ENCODE measurements at places on chromosomes 7 and 10.

DNA sequence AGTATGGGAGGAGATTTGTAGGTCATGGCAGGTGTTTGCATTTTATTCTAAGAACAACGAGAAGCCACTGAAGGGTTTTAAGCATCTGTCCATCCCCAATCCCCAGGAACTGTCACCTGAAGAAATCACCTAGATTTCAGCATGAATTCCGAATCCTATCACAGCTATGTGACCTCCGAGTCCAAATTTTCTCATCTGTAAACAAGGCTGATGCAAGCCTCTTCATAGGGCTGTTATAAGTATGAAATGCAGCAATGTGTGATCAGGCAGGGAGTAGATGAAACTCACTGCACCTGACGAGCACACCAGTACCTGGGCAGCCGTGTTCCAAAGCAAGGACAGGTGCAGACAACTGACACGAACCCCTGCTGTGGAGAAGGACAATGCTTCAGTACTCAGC, 14.0 kb downstream of the HABP2 start:
- no peak for DNase-seq

DNA sequence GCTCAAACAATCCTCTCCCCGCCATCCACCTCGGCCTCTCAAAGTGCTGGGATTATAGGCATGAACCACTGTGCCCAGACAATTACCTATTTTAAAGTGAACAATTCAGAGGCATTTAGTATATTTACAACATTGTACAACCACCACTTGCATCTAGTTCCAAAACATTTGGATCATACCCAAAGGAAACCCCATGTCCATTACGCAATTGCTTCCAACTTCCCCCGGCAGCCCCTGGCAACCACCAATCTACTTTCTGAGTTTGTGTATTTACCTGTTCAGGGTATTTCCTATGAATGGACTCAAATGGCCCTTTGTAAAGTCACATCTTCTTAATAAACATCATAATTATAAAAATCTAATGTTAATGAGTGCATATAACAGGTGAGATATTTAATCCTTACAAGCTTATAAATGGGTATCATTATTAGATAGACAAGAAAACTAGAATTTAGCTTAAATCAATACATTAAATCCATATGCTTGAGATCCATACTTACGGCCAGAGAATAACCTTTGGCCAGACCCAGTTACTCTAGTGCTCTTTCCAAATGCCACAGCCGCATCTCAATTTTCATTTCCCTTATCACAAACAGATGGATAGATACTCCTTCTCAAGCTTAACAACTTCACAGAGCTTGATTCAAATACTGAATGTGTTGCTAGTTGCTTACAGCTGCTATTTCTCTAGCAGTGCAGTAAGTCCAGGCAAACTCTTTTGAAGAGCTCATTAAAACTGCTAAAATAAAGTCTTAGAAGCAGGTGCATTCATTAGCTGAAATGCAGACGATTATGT, 133.4 kb upstream of the MKLN1 start:
- DNase-seq, result no peak

GRCh38 chr7:17952387-17952786, 12.1 kb upstream of the SNX13 start:
- DNase-seq, result no peak

GRCh38 chr10:86742230-86742629, 14.2 kb upstream of the BMPR1A start:
- DNase-seq, result no peak

DNA sequence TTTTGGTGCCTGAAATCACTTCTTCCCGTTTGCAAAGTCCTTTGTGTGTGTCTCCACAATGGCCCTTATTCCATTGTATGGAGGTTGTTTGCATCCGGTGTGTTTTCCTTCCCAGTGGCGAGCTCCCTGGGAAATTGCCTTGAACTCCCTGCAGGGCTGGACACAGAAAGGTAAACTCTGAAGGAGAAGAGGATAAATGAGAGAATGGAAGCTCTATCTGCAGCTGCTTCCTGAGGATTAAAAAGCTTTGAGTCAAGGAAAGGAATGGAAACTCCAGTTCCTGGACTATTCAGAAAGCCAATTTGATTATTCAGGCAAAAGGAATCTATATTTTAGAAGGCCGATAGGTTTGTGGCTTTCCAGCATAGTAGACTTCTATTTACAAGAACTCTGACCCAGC, 4.4 kb upstream of the GRK5 start:
- no peak for DNase-seq

- no peak for DNase-seq
Observed at GRCh38 chr10:117363028-117363427, 12.2 kb downstream of the PDZD8 start.

- no peak for DNase-seq
Observed at GRCh38 chr7:137421366-137421765, 77.8 kb upstream of the PTN start.

DNA sequence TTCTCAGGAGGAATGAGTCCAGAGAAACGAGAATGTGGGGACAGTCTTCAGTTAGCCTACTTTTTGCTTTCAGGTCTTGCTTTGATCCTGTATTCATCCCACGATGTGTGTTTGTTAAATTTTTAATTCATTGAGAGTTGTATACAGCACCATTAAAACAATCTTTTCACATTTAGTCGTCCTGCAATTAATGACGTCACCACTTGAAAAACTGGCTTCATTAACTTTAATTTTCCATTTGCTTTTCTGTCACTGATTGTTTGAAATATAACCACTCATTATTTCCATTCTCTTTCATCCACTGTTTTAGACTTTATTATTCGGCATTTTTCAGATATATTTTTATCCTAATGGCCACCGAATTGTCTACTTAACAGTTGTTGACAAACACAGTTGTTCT, 146.9 kb downstream of the TFEC start:
- DNase-seq, result no peak

DNA sequence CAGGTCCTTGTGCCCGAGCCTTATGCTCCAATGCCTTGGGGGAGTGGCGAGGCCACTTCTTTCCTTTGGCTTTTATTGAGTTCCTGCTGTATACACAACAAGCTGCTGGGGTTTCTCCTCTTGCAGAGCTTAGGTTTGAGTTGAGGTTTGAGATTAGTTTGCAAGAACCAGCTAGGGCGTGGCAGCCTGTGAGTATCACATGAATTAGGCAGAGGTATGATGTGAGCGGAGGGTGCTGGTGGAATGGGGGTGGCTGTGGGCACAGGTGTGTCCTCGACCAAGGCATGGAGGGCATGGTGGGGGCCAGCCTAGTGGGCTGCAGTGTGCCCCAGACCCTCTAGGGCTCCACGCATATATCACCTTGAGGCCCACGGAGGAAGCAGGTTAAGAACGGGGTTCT, 123.3 kb downstream of the DOCK1 start:
- no peak for DNase-seq

DNA sequence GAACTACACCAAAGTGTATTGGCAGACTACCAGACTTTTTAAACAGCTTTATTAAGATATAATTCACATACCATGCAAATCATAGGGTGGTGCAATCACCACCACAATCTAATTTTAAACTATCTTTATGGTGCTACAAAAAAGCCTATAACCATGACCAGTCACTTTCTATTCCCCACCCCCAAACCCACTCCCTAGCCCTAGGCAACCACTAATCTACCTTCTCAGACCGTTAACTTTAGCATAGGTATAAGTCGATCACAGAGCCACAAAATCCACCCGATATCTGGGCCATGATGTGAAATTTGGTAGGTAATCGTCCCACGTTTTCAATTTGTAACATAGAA, 536 bp upstream of the POM121 start:
- DNase-seq, result no peak

DNA sequence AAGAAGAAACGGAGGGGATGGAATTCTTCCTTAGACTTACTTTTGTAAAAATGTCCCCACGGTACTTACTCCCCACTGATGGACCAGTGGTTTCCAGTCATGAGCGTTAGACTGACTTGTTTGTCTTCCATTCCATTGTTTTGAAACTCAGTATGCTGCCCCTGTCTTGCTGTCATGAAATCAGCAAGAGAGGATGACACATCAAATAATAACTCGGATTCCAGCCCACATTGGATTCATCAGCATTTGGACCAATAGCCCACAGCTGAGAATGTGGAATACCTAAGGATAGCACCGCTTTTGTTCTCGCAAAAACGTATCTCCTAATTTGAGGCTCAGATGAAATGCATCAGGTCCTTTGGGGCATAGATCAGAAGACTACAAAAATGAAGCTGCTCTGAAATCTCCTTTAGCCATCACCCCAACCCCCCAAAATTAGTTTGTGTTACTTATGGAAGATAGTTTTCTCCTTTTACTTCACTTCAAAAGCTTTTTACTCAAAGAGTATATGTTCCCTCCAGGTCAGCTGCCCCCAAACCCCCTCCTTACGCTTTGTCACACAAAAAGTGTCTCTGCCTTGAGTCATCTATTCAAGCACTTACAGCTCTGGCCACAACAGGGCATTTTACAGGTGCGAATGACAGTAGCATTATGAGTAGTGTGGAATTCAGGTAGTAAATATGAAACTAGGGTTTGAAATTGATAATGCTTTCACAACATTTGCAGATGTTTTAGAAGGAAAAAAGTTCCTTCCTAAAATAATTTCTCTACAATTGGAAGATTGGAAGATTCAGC, 158.7 kb upstream of the LANCL2 start:
- no peak for DNase-seq

GRCh38 chr7:2045559-2046405, 187.0 kb downstream of the MAD1L1 start:
- DNase-seq, result no peak

GRCh38 chr10:130175074-130175473, 38.9 kb downstream of the GLRX3 start:
- no peak for DNase-seq

DNA sequence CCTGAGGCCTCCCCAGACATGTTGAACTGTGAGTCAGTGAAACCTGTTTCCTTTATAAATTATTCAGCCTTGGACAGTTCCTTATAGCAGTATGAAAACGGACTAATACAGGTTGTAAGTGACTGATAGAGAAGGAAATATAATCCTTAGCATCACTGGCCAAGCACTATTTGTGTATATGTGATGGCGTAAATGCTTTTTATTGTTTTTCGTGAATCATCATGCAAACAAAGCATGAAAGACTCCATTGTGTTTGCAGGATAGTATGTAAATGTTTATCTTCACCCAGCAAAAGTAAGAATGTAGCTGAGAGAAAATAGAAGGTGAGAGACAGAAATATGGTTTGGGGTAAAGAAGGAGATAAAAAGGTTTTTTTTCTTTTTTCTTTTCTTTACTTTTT, 92.5 kb upstream of the LRGUK start:
- no peak for DNase-seq

DNA sequence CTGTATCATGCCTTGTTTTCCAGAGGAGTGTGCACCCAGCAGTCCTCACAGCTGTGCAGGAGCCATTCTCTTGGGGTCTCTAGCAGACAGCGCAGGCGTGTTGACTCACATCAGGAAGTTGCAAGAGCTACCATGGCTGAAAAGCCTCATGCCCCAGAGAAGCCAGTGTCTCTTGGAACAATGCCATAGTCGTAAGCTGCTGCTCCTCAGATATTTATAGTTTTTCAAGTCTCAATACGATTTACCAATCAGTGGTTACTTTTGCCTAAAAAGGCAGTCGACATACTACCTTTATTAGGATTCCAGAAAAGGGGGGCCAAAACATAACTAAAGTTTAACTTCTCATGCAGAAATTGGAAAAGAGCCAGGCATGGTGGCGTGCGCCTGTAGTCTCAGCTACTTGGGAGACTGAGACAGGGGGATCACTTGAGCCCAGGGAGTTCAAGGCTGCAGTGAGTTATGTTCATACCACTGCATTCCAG, 407.7 kb downstream of the PARD3 start:
- DNase-seq, result no peak

DNA sequence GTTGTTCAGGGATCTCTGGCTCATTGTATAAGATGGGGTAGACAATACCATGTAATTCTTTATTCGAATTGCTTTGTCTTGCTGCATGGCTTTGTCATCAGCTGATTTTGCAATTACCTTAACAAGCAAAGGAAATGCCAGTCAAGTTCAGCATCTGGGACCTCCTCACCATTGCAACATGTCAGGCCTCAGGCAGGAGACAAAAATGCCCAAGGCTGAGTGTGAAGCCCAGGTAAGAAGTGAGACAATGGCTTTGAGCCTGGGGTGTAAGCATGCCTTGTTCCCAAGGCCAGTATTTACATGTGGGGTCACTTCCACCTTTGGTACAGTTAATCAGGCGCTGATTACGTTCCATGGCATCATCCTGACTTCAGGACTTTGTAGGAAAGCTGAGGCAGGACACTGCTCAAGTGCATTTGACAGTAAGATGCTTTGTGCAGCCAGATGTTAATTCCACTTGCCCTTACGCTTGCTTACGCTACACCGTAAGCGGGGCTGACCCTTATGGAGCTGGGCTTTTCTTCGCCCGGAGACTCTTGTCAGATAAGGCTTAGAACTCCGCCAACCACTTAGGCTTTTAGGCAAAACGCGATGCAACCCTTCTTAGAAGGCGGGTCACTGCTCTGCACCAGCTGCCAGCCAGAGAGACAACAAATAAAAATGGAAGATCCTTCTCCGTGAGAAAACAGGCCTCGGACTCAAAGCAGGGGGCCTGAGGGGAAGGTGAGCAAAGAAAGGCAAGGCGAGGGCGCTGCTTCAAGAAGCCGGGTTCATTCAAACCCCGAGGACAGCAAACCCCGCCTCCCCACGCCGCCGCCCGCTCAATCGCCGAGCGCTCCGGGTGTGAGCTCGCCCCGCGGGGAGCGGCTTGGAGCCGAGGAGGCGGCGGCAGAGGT, 1.3 kb upstream of the SP4 start:
- no peak for DNase-seq

DNA sequence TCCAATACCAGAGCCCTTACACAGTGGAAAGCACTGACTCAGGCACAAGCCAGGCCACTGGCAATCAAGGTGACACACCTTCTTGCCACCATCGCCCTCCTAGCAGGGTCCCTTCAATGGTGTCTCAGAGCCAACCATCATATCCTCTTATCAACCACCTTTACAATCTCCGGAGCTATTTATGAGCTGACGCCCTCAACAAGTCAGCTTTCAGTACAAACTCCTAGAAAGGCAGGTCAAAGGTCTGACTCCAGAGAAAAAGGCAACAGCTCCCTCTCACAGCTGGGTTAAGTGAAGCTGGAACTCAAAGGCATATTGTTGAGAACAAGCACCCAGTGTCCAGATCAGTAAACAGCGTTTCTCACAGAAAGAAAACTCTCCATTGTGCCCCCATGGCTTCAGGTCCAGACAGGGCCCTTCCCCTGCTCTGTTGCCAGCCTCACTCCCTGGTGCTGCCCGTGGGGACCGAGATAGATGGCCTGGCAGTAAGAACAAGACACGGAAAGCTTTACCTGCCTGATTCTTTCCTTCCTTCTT, 2.4 kb downstream of the ZNF3 start:
- no peak for DNase-seq

GRCh38 chr10:110535958-110536891, 31.3 kb upstream of the SMC3 start:
- no peak for DNase-seq

DNA sequence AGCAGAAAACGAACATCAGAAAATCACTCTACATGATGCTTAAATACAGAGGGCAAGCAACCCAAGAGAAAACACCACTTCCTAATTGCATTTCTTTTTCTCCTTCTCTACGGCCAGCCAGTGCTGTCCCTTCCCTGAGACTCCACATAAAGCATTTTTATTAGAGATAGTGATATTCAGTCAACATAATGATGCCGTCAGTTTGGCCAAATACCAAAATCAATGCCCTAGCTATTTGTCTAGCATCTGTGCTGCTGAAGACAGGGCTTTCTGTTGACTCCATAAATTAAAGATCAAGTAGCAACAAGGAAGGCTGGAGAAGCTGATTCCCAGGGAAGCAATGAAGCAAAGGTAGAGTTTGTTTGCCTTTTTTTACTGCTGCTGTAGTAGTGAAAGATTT, 1024.9 kb downstream of the REEP3 start:
- no peak for DNase-seq

Data from left lung (tissue), 14 donors.